ENCODE measurements at places on chromosomes 7 and 10. TPM values are rescaled to one million over a fixed set of nuclear protein-coding genes. Genes with fewer than 3 reads are reported as not detected.
A peak's percentile ranks its signal among the peaks of the same experiment; 100 is the strongest.

GRCh38 chr7:65477326-65477725, 103.7 kb downstream of the ZNF92 start:
- no peak for DNase-seq

DNA sequence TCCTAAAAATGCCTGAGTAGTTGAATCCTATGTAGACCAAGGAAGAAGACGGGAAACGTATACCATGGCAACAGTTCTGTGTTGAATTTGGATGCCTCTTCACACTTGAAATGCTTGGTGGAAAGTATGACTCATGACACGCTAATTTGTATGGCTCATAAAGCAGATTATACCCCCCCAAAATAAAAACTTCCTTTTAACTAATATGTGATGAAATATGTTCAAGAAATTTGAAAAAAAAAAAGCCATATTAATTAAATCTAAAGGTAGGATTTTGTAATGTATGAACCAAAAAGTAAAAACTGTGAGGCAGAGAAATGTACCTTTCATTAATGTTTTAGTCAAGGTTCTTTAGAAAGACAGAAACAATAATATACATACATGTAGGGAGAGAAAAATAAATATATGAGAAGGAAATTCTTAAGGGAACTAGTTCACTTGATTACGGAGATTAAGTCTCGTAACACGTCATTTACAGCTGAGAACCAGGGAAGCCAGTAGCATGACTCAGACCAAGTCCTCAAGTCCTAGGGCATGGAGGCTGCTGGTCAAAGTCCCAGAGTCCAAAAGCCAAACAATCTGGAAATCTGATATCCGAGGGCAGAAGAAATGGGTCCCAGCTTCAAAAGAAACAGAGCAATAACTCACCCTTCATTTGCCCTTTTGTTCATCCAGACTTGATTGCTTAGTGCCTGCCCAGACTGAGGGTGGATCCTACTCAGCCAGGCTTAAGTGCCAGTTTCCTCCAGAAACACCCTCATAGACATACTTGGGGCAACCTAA, 485.1 kb downstream of the SEMA3D start:
- DNase-seq, result peak; percentile 84

DNA sequence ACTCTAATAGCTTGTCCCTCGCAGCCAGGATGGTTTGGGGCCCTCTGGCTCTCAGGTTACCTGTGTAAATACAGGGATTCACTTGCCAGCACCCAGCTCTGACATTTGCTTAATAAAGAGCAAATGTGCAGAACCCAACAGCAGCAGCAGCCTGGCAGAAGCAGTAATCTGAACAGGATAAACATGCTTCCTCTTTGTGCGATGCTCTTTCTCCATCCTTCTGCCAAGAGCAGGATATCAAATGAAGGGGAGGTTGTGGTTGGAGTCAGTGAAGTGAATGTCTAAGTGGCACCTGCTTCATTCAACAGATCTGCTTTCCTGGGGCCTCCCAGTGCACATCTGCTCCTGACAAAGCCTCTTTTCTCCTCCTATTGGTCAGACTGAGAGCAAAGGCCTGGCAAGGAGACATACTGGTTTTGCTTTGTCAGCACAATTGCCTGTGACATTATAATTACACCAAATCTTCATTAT, 130.3 kb downstream of the NRF1 start:
- DNase-seq, result no peak

GRCh38 chr7:158025686-158026600, 561.7 kb downstream of the PTPRN2 start:
- no peak for DNase-seq

- no peak for DNase-seq
Measured at GRCh38 chr10:63240807-63241206, 107.7 kb downstream of the NRBF2 start.

DNA sequence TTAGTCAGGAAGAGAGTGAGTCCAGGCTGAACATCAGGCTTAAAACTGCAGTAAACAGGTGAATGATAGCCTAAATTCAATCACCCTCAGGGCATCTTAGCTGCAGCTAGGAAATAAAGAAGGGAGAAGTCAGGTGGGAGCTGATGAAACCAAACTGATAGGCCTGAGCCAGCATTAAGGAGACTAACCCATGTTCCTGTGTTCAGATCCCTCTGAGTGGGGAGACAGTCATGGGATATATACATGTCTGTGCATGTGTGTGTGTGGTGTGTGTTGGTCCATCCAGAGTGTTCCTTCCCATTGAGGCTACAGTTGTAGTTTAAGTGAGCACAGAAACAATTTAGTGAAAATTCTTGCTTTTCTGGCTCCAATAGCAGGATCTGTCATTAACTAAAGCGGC, 480.9 kb downstream of the PHTF2 start:
- DNase-seq, result no peak

DNA sequence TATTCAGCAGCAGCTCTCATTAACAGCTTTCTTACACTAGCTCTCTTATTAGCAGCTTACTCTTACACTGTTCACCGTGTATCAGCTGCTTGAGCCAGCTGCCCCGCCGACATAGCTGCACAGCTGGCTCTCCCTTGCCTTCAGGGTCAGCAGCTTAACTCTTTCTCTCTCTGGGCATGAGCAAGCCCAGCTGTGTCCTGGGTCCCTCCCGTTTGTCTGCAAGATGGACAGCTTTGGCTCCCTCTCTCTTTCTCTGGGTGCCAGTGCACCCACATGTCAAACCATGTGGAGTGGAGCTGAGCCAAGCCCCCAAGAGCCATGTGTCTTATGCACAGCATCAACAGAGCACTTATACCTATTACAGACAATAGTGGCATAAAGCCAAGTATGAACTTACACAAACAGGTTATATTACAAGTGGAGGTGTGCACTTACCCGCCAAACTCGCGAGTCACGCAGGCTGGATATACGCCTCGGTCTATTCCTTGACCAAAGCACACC, 35.7 kb upstream of the MTPAP start:
- DNase-seq, result no peak

- peak; percentile 60 for DNase-seq
Measured at GRCh38 chr10:125102246-125102645, 58.1 kb downstream of the CTBP2 start.

- no peak for DNase-seq
Measured at GRCh38 chr7:12494687-12495024, 75.9 kb upstream of the SCIN start.

DNA sequence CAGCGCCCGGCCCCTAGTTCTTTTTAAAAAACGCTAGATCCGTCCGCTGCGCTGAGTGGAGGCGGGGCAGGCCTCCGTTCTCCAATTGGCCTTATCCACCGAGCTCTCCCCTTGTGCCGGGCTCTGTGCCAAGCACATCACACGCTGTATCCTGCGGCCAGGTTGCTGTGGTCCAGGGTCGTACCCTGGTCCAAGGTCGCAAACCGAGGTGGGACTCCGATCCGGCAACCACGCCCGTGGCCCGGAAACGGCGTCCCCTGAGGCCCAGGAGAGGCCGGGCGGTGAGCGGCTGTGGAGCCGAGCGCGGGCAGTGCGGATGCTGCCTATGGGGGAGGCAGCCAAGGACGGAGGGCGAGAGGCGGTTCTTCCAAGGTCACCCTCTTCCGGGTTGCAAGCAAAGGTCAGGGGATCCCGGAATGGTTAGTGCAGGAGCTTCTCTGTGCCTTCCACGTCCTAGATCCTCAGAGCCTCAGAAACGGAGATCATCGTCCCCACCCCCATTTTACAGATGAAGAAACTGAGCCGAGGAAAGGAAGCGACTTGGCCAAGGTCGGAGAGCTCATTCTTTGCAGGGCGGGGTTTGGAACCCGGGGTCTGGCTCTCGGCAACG, 72.4 kb upstream of the LRRC4 start:
- no peak for DNase-seq

DNA sequence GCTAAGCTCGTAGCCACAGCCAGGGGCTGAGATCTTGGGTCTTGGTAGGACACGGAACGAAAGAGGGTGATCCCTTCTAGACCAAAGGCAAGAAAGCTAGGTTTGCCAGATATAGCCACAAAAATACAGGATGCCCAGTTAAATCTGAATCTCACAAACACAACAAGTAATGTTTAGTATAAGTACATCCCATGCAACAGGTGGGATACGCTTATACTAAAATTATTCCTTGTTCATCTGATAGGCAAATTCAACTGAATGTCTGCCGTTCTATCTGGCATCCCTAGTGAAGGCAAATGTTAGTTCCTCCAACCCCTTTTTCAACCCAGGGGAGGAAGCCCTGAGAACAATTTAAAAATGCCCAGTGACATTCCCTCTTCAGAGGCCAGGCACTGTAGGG, 131.1 kb upstream of the MGMT start:
- DNase-seq, result no peak

- no peak for DNase-seq
Measured at GRCh38 chr7:97450516-97450915, 281.4 kb upstream of the TAC1 start.

DNA sequence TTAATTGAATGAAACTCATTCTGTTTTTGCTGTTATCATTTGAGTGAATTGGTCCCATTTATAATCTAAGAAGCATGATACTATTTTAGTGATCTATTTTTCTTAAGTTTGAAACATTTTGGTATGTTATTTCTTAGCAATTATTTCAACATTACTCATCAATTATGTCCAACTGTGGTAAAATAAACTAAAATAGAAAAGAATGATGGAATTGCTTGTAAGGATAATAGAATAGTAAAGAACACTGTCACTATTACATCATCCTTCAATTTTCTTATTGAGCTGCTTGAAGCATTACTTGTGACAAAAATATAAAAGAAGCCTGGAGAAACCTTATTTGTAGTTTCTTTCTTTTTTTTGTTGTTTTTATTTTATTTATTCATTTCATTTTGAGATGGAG, 42.4 kb downstream of the ZNF487 start:
- DNase-seq, result no peak

DNA sequence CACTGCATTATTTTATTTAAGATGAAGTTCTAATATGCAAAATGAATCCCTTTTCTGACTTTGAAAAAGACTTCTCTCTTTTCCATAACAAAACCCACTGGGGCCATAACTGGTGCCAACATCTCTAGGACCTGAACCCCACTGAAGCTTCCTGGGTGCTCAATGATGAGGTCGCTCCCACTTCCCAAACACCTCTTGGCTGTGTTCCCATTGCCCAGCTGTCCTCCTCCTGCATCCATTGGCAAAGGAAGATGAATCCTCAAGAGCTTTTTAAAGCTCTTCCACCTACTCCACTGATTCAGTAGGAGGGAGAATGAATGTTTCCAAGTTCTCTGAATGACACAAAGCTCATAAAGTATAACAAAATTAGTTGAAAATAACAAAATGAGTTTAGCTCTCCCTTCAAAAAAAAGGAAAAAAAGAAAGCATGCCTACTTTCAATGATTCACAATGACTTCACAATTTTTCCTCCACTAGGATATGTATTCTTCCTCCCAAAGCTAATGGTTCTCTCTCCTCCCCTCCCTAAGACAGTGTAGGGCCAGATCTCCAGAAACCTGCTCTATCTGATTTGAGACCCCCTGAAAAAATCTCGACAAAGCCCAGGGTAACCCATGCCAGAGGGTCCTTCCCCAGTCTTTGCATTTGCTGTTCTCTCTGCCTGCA, 64.8 kb downstream of the SORBS1 start:
- no peak for DNase-seq

- no peak for DNase-seq
Measured at GRCh38 chr10:484441-484924, 205.0 kb downstream of the DIP2C start.

DNA sequence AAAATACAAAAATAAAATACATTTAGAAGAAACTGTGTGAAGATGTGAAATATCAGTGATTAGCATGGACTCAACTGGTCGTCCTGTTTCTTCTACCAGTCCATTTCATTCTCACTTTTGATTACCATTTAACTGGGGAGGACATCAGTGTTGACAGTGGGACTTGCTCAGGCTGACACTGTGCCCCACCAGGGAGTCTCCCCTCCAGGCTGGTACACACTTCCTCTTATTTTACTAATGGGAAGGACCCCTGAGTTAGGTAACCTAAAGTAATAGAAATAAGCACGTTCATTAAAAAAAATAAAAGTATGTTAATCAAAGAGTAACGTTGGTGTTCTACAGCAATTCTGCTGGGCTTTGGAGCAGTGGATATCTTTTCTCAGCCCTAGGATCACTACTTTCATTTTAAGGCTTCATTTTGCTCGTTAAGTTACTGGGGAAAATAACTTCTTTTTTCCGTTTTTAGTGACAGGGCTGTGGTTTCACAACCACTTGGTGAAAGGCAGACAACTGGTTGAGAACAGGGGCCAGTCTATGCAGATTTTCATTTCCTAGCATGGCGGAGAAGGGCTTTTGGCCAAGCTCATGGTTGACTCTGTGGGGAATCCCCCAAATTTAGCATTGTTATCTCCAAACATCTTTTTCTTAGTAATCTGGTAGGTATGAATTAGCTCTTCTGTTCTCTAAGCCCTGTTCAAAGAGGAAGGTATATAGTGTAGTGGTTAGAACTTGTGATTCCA, 2.1 kb downstream of the SNX10 start:
- no peak for DNase-seq

- DNase-seq, result no peak
Measured at GRCh38 chr10:60951272-60951724, 7.3 kb upstream of the RHOBTB1 start.

DNA sequence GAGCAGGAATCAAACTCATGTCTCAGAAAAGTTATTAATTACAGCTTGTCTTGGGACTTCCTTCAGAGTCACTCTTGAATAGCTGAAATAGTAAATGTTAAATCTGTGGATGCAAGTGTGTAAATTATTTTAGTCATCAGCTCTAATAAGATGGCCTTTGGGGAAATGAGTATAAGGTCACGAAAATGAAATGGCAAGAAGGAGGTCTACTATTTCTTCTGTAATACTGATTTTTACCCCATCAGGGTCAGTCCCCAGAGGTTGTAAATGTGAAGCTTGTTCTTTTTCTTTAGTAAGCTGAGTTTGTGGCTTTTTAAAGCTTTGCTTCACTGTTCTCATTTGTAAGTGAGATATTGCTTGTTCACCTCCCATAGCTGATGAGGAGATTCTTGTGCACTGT, 63.9 kb downstream of the GBF1 start:
- DNase-seq, result no peak

DNA sequence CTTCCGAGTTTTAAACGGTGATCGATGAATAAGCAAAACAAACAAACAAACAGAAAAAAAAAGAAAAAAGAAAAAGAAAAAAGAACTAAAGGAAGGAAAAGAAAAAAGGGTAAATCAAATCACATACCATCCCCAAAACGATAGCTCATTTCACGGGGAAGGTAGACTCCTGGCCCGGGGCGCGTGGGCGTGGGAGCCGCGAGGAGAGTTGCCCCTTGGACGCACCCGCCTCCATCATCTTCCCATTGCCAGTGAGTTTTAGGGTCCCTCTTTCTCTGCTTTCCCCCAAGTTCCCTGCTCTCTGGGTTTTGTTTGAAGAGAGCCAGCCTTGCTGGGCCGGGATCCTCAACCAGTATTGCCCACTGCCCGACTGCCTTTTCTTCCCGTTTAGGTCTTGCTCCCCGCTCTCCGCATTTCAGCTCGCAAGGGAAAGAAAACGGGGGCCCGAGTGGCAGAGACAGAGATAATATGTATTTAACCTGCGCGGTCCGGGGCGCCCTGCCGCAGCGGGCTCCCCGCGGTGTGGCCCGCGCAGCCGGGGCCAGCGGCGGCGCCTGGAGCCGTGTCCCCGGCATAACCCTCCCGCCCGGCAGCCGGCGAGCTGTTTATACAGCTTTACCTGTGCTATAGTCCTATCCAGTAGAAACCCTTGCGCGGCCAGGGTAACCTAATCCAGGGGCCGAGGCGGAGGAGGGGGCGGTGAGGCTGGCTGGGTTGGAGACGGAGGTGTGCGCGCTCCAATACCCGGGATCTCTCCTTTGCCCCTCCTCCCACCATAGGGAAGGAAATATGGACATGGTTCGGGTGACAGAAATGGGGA, 5.2 kb upstream of the GATA3 start:
- DNase-seq, result no peak

GRCh38 chr7:78226059-78226719, 427.6 kb downstream of the PHTF2 start:
- DNase-seq, result no peak

The KCNIP2 gene
- 2.5 TPM for total RNA-seq

The SORBS1 gene
- 431 TPM for total RNA-seq

The PDLIM1 gene
- 114 TPM for total RNA-seq

The OGDHL gene
- 5.3 TPM for total RNA-seq

The HOXA3 gene
- 1.8 TPM for total RNA-seq

All from mucosa of gallbladder (tissue), 1 donor.